Esophagus muscularis mucosa (tissue), 4 donors: ENCODE measurements at places on chromosomes 12 and 14. TPM values are rescaled to one million over a fixed set of nuclear protein-coding genes. Genes with fewer than 3 reads are reported as not detected.

- no peaks in the 10 kb centered on the region for H3K36me3 ChIP-seq
- DNase-seq, result no peak
- no peak overlapping the region for H3K4me3 ChIP-seq
These were observed 266.0 kb upstream of the BTG1 start for GRCh38 chr12:92411687-92412086.

- no peak for DNase-seq
- H3K36me3 ChIP-seq, result no peaks in the 10 kb centered on the region
- H3K27me3 ChIP-seq, result peaks cover 20% of the 10 kb centered on the region
- no peak overlapping the region for H3K4me3 ChIP-seq
- no peak overlapping the region for H3K27ac ChIP-seq
- no peaks in the 10 kb centered on the region for H3K4me1 ChIP-seq
These were observed 81.2 kb downstream of the RIMBP2 start for GRCh38 chr12:130634866-130635265.

GNPTAB gene
- 37.0 TPM for total RNA-seq

GRCh38 chr12:94297876-94298505 lies 149.6 kb downstream of the PLXNC1 start:
- no peaks in the 10 kb centered on the region for H3K27me3 ChIP-seq
- H3K4me3 ChIP-seq, result no peak overlapping the region
- H3K27ac ChIP-seq, result no peak overlapping the region
- peaks cover 4% of the 10 kb centered on the region for H3K4me1 ChIP-seq
- no peaks in the 10 kb centered on the region for H3K36me3 ChIP-seq

DNA sequence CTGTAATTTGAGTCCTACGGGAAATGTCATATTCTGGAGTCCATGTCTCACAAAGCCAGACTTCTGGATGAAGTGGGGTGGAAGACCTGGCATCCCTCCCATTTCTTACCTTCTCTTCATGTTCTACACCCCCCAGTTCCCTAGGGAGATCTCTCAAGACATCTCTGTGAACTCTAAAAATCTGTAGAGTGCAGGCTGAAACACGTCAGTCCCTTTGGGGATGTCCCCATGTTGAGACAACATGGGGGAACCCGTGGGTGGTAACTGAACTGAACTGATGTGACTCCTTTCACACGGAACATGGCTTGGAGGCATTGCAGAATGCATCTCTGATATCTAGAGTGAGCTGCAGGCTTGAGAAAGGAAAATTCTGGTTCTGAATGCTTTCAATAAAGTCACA lies 15.2 kb downstream of the SERPINA12 start:
- H3K27ac ChIP-seq, result no peak overlapping the region
- no peaks in the 10 kb centered on the region for H3K4me1 ChIP-seq
- DNase-seq, result no peak
- H3K4me3 ChIP-seq, result no peak overlapping the region
- peaks cover 33% of the 10 kb centered on the region for H3K27me3 ChIP-seq

NR1H4 gene
- total RNA-seq, result 0.13 TPM

ANKRD9 gene
- total RNA-seq, result 45.6 TPM

DNA sequence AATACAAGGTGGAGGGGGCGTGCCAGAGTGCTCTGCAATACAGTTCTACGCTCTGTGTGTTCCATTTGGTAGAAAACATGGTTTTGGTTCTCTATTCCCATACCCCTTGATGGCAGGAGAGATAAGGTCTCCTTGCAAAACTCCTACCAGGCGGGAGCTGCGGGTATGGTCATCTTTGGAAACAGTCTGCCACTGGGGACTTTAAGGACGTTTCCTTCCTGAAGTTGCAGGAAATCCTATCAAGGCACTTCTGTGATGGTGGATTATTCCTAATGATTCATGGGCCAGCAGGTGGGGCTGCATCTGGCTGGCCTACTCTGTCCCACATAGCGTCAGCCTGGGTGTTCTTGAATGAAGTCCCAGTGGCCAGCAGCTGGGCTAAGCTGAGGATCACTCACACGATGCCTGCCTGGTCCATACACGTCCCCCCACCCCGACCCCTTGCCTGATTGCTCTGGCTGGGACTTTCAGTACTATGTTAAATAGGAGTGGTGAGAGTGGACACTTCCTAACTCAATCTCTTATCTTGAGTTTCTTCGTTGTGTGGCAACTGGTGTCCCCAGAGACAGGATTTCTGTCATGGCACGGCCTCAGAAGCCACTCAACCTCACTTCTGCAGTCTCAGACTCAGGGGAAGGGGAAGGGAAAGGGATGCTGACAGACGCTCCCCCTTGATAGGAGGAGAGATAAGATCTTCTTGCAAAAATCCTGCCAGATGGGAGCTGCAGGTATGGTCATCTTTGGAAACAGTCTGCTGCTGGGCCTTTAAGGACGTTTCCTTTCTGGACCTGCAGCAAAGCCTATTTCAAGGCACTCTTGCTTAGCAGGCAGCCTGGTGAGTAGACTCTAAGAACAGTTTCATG lies 61.0 kb upstream of the FKBP4 start:
- no peaks in the 10 kb centered on the region for H3K27me3 ChIP-seq
- H3K4me3 ChIP-seq, result no peak overlapping the region
- DNase-seq, result peak; percentile 45
- no peak overlapping the region for H3K27ac ChIP-seq
- no peaks in the 10 kb centered on the region for H3K4me1 ChIP-seq

DNA sequence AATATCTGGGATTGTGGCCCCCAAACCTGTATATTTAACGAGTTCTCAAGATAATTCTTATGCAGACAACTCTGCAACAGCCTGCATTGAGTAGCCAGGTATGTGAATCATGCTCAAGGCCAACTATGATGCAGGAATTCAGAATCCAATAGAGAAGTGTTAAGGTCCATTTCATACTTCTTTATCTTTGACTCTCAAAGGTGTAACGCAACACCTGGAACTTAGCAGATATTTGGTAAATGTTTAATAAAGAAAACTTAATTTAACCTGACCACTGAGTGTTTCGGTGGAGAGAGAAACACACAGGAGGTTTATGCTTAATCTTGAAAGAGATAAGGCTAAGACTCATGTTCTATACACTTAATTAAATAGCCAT lies 156.5 kb upstream of the PLEKHG7 start:
- H3K4me1 ChIP-seq, result peaks cover 14% of the 10 kb centered on the region
- H3K36me3 ChIP-seq, result no peaks in the 10 kb centered on the region
- no peak for DNase-seq
- no peaks in the 10 kb centered on the region for H3K27me3 ChIP-seq
- H3K27ac ChIP-seq, result no peak overlapping the region
- H3K4me3 ChIP-seq, result no peak overlapping the region

GRCh38 chr14:65403231-65403630 lies 9.3 kb upstream of the FUT8 start:
- DNase-seq, result peak; percentile 3
- no peak overlapping the region for H3K4me3 ChIP-seq
- no peak overlapping the region for H3K27ac ChIP-seq
- no peaks in the 10 kb centered on the region for H3K27me3 ChIP-seq

DNA sequence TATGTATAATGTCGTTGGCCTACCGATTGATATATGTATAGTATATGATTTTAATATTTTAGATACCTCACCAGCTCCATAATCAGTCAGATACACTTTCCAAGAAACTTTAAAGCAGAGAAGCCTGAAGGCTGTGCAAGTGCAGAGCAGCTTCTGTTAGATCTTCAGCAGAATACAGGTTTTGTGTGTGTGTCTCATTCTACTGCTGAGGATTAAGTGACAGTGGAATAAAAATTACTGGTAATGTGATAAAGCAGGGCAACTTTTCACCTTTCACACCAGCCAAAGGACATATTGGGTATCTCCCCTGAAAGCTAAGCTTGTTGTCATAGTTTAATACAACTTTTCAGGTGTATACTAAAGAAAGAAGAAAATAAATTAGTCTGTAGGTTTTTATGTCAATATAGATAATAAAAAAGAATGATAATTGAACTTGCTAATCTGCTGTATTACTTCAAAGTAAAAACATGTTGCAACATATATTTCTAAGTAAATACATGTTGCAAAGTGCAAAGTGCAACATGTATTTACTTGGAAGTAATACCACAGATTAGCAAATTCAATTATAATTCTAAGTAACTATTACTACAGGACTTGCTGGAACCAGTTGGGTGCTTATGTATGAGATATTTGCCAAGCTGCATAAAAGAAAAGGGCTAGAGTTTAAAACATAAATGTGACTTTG lies 128.3 kb downstream of the SLC16A7 start:
- no peaks in the 10 kb centered on the region for H3K4me1 ChIP-seq
- DNase-seq, result no peak
- H3K36me3 ChIP-seq, result no peaks in the 10 kb centered on the region
- no peak overlapping the region for H3K27ac ChIP-seq
- no peaks in the 10 kb centered on the region for H3K27me3 ChIP-seq
- H3K4me3 ChIP-seq, result no peak overlapping the region

DNA sequence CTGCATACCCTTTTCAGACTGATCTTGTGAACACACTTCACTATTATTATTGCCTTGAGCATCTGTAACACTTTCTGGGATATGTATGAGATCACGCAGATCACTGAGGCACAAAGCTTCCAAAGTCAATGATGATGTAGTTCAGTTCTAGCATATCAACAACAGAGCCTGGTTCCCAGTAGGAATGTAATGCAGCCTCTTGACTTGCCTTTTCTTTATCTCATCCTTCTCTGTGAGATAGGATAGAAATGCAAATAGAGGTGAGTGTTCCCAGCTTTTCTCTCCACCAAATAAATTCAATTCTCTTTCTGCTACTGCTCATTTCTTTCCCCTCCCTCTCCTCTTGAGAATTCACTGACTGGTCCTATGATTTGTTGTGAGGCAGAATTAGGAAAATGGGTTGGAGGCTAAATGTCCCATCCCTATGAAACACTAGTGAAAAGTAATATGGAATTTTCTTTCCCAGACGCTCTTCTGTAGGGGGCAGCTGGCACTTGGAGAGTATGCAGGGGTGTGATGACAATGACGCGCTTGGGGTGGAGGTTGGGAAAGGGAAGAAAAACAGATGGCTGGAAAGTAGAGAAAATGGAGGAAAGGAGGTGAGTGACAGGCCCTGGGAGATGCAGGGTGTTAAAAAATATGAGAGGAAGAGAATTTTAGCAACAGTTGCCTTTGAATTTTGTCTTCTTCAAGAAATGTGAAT lies 96.0 kb upstream of the TMTC1 start:
- no peaks in the 10 kb centered on the region for H3K27me3 ChIP-seq
- H3K27ac ChIP-seq, result no peak overlapping the region
- H3K36me3 ChIP-seq, result no peaks in the 10 kb centered on the region
- H3K4me1 ChIP-seq, result peaks cover 4% of the 10 kb centered on the region

GRCh38 chr14:22558221-22558913 lies 30.7 kb downstream of the DAD1 start:
- no peak overlapping the region for H3K4me3 ChIP-seq
- H3K36me3 ChIP-seq, result peaks cover 5% of the 10 kb centered on the region
- no peaks in the 10 kb centered on the region for H3K27me3 ChIP-seq

DNA sequence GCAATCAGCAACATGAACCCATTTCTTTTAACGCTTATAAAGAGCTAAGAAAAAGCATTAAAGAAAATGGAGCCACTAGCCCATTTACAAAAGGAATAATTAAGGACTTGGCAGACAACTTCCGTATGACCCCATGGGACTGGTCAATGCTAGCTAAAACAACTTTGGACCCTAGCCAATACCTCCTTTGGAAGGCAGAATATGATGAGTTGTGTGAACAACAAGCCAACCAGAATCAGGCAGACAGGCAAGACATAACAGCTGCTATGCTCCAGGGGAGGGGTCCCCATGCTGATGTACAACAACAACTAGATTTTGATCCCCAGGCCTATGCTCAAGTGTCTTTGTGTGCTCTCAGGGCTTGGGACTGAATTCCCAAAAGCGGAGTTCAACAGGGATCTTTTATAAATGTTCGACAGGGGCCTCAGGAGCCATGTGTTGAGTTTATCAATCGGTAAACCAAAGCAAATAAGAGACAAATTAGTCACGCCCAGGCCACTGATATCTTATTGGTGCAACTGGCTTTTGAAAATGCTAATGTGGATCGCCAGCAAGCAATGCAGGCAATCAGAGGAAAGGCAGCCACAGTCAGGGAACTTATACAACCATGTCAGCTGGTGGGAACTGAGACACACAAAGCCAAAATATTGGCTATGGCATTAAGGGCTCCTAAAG lies 254.4 kb upstream of the DIO2 start:
- no peaks in the 10 kb centered on the region for H3K27me3 ChIP-seq
- H3K4me1 ChIP-seq, result no peaks in the 10 kb centered on the region
- DNase-seq, result no peak
- no peak overlapping the region for H3K4me3 ChIP-seq
- H3K27ac ChIP-seq, result no peak overlapping the region
- no peaks in the 10 kb centered on the region for H3K36me3 ChIP-seq

- no peaks in the 10 kb centered on the region for H3K36me3 ChIP-seq
- H3K4me3 ChIP-seq, result no peak overlapping the region
- no peak overlapping the region for H3K27ac ChIP-seq
- H3K4me1 ChIP-seq, result no peaks in the 10 kb centered on the region
- H3K27me3 ChIP-seq, result peaks cover 10% of the 10 kb centered on the region
- no peak for DNase-seq
These were observed 175.3 kb upstream of the AVPR1A start for GRCh38 chr12:63326260-63326659.

RD3L gene
- total RNA-seq, result not detected

- no peak for DNase-seq
- H3K36me3 ChIP-seq, result no peaks in the 10 kb centered on the region
- H3K27me3 ChIP-seq, result no peaks in the 10 kb centered on the region
- no peak overlapping the region for H3K27ac ChIP-seq
- peaks cover 6% of the 10 kb centered on the region for H3K4me1 ChIP-seq
These were observed 42.9 kb downstream of the IGF1 start for GRCh38 chr12:102437511-102437910.

DNA sequence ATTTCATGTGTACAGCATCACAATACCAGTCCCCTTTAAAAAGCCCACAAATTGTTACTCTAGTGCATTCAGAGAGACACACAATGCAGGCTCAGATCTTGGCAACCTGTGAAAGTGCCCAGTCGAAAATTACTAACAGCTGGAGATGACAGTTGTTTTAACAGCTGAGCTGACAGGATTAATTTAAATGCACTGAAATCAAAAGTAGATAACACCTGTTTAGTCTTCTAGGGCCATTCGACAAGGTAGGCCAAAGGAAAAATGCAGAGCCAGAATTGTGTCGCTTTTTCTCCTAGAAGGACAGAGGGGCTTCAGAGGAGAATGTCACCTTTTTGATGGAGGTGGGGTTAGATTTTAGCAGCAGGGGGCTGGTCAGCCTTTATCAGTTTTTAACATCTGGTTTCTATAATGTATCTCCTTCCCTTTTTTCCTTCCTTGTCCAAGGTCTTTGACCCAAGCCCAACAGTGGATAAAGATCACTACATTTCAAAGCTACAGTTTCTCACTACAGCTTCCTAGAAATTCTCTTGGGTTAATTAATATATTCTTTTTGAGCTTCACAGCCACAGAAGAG lies 139.1 kb downstream of the SOX5 start:
- no peak overlapping the region for H3K27ac ChIP-seq
- no peak overlapping the region for H3K4me3 ChIP-seq
- DNase-seq, result no peak
- no peaks in the 10 kb centered on the region for H3K4me1 ChIP-seq
- H3K36me3 ChIP-seq, result no peaks in the 10 kb centered on the region

- H3K4me1 ChIP-seq, result no peaks in the 10 kb centered on the region
- H3K36me3 ChIP-seq, result no peaks in the 10 kb centered on the region
- no peak overlapping the region for H3K4me3 ChIP-seq
- H3K27me3 ChIP-seq, result no peaks in the 10 kb centered on the region
- no peak overlapping the region for H3K27ac ChIP-seq
These were observed 8.6 kb downstream of the EDDM3A start for GRCh38 chr14:20754308-20754707.

DEPDC4 gene
- 0.50 TPM for total RNA-seq

KRT71 gene
- total RNA-seq, result not detected

GRCh38 chr14:69090187-69090789 lies 62.6 kb downstream of the DCAF5 start:
- H3K36me3 ChIP-seq, result peaks cover 28% of the 10 kb centered on the region
- DNase-seq, result peak; percentile 4
- peak overlapping the region; percentile 89 for H3K27ac ChIP-seq
- no peak overlapping the region for H3K4me3 ChIP-seq

PUS1 gene
- 19.1 TPM for total RNA-seq
